ENCODE measurements at places on chromosomes 12 and 14. TPM values are rescaled to one million over a fixed set of nuclear protein-coding genes. Genes with fewer than 3 reads are reported as not detected.

DNA sequence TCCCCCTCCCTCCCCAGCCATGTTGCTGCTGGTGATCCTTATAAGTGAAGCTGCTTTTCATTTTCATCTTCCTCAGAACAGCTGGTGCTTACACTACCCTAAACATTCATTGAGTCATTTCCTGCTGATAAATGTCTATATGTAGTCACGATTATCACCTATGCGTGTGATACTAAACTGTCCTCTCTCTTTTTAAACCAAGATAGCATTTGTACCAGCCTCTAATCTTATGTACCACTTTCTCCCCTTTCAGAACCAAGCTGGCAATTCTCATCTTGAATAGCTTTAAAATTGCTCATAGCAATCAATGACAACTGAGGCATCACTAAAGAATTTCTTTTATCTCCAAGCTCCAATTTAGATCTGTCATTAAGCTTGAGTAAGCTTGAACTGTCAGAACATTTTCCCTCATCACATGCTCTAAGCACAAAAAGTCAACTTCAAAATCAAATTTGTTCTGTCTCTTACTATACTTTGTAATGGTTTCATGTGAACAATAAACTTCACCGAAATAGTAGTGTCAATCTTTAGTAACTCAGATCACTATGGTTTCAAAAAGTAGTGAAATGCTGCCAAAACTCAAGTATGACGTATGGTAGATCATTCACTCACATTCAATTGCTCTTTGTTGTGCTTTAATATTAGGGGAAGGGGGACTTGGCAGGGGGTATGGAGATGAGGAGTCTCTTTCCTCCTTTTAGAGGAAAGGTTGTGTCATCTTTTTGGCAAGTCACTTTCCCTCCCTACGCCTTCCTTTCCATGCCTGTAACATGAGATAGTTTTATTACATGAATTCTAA is 178.1 kb upstream of the NOVA1 start:
- H3K4me3 ChIP-seq = no peak overlapping the region
- no peaks in the 10 kb centered on the region for H3K36me3 ChIP-seq
- no peaks in the 10 kb centered on the region for H3K4me1 ChIP-seq
- H3K27me3 ChIP-seq = no peaks in the 10 kb centered on the region
- no peak for DNase-seq
- H3K27ac ChIP-seq = no peak overlapping the region

- peaks cover 2% of the 10 kb centered on the region for H3K36me3 ChIP-seq
- H3K27ac ChIP-seq = no peak overlapping the region
- H3K27me3 ChIP-seq = peaks cover 5% of the 10 kb centered on the region
- no peak for DNase-seq
Observed at GRCh38 chr14:50534997-50535396, 2.6 kb upstream of the MAP4K5 start.

CREBL2 gene
- 14.3 TPM for total RNA-seq

DNA sequence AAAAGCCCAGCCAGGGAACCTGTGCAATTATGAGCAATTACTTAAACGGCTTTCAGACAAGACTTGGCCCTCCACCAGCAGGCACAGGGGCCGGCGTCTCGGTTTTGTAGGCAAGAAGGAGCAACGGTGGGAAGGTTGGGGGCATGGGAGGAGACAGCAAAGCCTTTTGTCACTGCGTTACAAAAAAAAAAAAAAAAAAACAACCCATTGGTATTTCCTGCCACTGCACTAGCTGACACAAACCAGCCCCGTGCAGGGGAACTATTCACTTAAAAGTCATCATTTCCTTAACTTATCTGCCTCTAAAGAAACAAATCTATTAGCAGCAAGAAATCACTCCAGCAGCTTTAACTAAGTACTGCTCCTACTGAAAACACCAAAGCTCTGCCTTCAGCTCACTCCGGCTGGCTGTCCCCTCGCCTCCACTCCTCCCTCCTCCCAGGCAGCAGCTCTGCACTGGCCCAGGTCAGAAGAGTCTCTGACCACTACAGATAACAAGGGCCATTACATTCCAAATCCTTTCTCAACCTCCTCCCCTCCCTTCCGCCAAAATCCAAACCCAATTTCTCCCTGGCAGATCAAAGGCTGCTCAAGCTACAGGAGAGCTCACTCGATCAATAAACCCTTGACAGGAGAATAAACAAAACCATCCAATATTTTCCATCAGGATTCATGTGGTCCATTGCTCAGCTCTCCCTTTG is 105.2 kb upstream of the CDKN3 start:
- H3K27ac ChIP-seq = no peak overlapping the region
- DNase-seq = no peak
- peaks cover 29% of the 10 kb centered on the region for H3K27me3 ChIP-seq
- H3K36me3 ChIP-seq = no peaks in the 10 kb centered on the region
- no peaks in the 10 kb centered on the region for H3K4me1 ChIP-seq

DNA sequence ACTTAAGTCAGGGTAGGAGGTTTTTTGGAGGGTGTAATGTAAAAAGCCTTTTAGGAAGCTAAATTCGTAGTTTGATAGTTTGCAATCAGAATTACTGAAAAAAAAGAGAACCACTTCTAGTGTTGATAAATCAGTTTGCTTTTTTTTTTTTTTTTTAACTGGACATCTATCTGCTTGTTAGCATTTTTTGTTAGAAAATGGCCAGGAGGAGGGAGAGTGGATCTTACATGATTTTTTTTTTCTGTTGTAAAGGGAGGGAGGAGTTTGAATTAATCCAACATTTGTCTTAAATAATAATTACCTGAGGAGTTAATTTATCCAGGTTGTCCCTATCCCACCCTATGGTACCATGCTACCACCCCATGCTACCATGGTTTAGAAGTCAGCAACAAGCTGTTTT is 1.2 kb downstream of the FBXO34 start:
- no peak for DNase-seq
- peaks cover 49% of the 10 kb centered on the region for H3K4me1 ChIP-seq
- H3K27me3 ChIP-seq = no peaks in the 10 kb centered on the region

DNA sequence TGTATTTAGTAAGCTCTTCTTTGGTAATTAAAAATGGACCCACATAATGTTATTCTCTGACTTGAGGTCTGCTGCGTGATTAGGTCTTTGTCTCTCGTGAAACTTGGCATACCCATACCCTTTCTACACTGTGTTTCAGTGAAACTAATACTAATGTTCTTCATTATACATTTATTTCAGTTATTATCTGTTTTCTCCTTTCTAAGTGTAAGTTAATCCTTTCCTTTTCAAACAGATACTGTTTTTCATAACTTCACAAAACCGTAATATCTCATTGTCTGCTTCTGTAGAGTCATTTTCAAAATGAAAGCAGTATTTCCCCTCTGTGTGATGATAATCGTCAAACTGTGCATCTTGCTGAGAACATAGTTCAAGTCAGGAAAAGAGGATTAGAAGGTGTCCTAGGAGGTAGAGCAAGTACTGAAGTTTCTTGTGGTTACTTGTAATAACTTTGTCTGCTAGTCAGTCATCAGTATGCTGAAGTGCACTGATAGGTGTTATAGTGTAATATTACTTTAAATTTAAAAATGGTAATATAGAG is 15.9 kb downstream of the PYROXD1 start:
- no peaks in the 10 kb centered on the region for H3K27me3 ChIP-seq
- H3K4me1 ChIP-seq = peaks cover 50% of the 10 kb centered on the region
- H3K36me3 ChIP-seq = peaks cover 58% of the 10 kb centered on the region

DNA sequence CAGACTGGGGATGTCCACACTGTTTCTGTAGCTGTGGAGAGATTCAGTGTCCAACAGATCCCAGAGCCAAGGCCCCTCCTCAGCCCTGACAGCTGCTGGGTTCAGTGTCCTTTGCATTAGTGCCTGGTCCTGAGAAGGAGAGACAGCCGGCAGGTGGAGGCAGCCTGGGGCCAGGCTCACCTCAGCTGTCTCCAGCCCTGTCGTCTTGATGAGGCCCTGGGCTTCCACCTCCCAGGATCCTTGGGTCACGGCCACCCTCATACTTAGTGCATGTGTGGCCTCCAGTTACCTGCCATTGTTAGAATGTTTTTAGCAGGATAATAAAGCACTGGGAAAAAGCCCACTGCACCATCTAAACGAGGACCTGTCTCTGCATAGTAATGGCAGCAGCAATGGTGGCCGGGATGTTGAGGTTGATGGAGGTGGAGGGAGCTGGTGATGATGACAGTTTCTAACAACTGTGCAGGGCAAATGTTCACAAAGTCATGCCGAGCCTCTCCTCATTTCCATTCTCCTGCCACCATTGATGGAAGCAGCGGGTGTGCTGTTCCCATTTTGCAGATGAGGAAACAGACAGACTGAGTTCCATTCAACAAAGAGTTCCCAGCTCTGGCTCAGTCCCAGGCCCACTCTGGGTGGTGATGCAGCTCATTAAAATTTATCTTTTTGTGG is 17.7 kb downstream of the ASB2 start:
- peak overlapping the region; percentile 71 for H3K4me3 ChIP-seq
- peaks cover 18% of the 10 kb centered on the region for H3K36me3 ChIP-seq
- peaks cover 97% of the 10 kb centered on the region for H3K4me1 ChIP-seq
- peak overlapping the region; percentile 98 for H3K27ac ChIP-seq
- no peaks in the 10 kb centered on the region for H3K27me3 ChIP-seq

RTL1 gene
- total RNA-seq = not detected

BICDL1 gene
- 62.4 TPM for total RNA-seq

DNA sequence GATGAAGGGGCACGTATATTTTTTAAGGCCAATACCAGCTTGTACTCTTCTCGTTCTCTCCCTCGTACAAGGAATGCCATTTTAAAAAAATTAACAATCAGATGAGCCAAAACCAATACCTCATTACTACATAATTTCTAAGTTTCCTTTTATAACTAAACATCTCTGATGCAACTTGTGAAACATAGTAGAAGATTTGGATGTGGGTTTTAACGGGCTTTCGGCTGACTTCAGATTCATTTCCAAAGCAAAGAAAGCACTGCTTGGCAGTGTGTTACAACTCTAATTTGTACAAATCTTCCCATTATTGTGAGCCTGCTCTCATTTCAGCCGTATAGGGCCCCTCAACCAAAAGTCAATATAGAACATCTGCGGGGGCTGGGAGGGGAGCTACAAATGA is 99.1 kb upstream of the TMCC3 start:
- H3K4me1 ChIP-seq = no peaks in the 10 kb centered on the region
- H3K27ac ChIP-seq = no peak overlapping the region
- peaks cover 23% of the 10 kb centered on the region for H3K27me3 ChIP-seq
- H3K4me3 ChIP-seq = no peak overlapping the region
- DNase-seq = no peak
- no peaks in the 10 kb centered on the region for H3K36me3 ChIP-seq

- H3K4me3 ChIP-seq = no peak overlapping the region
- H3K36me3 ChIP-seq = peaks cover 3% of the 10 kb centered on the region
- H3K27ac ChIP-seq = no peak overlapping the region
- H3K27me3 ChIP-seq = no peaks in the 10 kb centered on the region
Observed at GRCh38 chr14:96920023-96920422, 122.8 kb downstream of the VRK1 start.
